Right renal cortex interstitium (tissue), 3 donors: ENCODE measurements at places on chromosomes 4 and X. TPM values are rescaled to one million over a fixed set of nuclear protein-coding genes. Genes with fewer than 3 reads are reported as not detected.

The TMPRSS11F gene
- not detected for polyA plus RNA-seq

The VSIG4 gene
- polyA plus RNA-seq, result 6.4 TPM

The RAI2 gene
- polyA plus RNA-seq, result 13.0 TPM

The HSFX2 gene
- 0.54 TPM for polyA plus RNA-seq

The POLN gene
- polyA plus RNA-seq, result 3.3 TPM

The XAGE2 gene
- 0.19 TPM for polyA plus RNA-seq

The XAGE1B gene
- polyA plus RNA-seq, result not detected

The FAM47E gene
- 10.4 TPM for polyA plus RNA-seq

The SCARB2 gene
- 193 TPM for polyA plus RNA-seq

The CYTL1 gene
- polyA plus RNA-seq, result 8.5 TPM

The MAD2L1 gene
- 50.0 TPM for polyA plus RNA-seq

The CLCN4 gene
- 4.5 TPM for polyA plus RNA-seq

The DDX53 gene
- polyA plus RNA-seq, result not detected

The NPNT gene
- polyA plus RNA-seq, result 217 TPM

The FRMPD4 gene
- 0.14 TPM for polyA plus RNA-seq

The OCIAD2 gene
- 245 TPM for polyA plus RNA-seq

The HTN1 gene
- polyA plus RNA-seq, result not detected

The SHROOM4 gene
- 16.3 TPM for polyA plus RNA-seq

The ABLIM2 gene
- polyA plus RNA-seq, result 6.5 TPM

The PDGFRA gene
- 192 TPM for polyA plus RNA-seq

The ADGRG4 gene
- not detected for polyA plus RNA-seq

The TCEAL6 gene
- 0.19 TPM for polyA plus RNA-seq

The CPLX1 gene
- 1.00 TPM for polyA plus RNA-seq

The TRAM1L1 gene
- 22.3 TPM for polyA plus RNA-seq

The TXK gene
- 1.0 TPM for polyA plus RNA-seq

The PDLIM3 gene
- 4.6 TPM for polyA plus RNA-seq

The TMEM175 gene
- 17.3 TPM for polyA plus RNA-seq

The ASB12 gene
- 0.61 TPM for polyA plus RNA-seq

The OPHN1 gene
- 8.0 TPM for polyA plus RNA-seq

The BCAP31 gene
- polyA plus RNA-seq, result 191 TPM

The NSUN7 gene
- polyA plus RNA-seq, result 13.1 TPM

The SPANXN4 gene
- not detected for polyA plus RNA-seq

The MAB21L2 gene
- polyA plus RNA-seq, result not detected

The ARMCX6 gene
- polyA plus RNA-seq, result 84.9 TPM

The MAGEA9B gene
- not detected for polyA plus RNA-seq

The DCX gene
- 2.8 TPM for polyA plus RNA-seq

The GAGE12E gene
- not detected for polyA plus RNA-seq

The GRID2 gene
- polyA plus RNA-seq, result 7.5 TPM

The ZMAT1 gene
- polyA plus RNA-seq, result 32.4 TPM

The SMC1A gene
- 110 TPM for polyA plus RNA-seq

The PDS5A gene
- polyA plus RNA-seq, result 69.7 TPM

The APBB2 gene
- 52.3 TPM for polyA plus RNA-seq

The DDIT4L gene
- polyA plus RNA-seq, result 2.7 TPM

The GPC4 gene
- 22.9 TPM for polyA plus RNA-seq

The XIAP gene
- 39.9 TPM for polyA plus RNA-seq

The BEND2 gene
- polyA plus RNA-seq, result 0.08 TPM

The PNMA6A gene
- polyA plus RNA-seq, result 9.9 TPM

The VCX3B gene
- 0.27 TPM for polyA plus RNA-seq
